ENCODE measurements at places on chromosomes 7 and 10. TPM values are rescaled to one million over a fixed set of nuclear protein-coding genes. Genes with fewer than 3 reads are reported as not detected.

- no peak for DNase-seq
Observed at GRCh38 chr10:87505366-87506111, 846 bp downstream of the MINPP1 start.

The SERPINE1 gene
- 24.3 TPM for total RNA-seq

DNA sequence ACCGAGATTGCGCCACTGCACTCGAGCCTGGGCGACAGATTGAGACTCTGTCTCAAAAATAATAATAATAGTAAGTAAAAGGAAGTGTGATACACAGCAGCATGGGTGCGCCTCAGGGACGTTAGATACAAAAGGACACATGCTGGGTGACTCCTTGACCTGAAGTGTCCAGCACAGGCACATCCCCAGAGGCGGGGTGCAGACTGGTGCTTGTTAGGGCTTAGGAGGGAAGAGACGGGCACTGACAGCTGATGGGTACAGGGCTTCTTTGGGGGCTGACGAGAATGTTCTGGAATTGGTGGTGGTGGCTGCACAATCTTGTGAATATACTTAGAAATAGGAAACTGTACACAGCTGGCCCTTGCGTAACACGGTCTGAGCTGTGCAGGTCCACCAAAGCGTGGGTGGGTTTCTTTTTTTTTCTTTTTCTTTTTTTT lies 61.8 kb upstream of the DNAJB6 start:
- no peak for DNase-seq

DNA sequence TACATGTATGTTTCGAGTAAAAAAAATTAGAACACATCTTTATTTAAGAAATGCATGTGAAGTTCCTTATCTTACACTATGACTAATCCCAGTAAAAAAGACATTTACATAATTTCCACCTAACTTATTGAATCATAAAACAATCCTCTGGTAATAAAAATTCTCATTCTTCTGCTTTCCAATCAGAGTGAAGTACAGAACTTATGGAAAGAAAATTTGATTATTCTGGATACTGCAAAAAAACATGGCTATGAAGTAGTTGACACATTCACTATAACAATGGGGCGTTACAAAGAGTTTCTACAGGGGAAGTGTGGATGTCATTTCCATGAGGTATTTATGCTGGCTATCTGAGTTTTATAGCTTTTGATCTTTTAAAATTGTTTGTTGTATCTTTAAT lies 57.7 kb upstream of the WNT16 start:
- no peak for DNase-seq

The PLEKHS1 gene
- 23.6 TPM for total RNA-seq

The VWC2 gene
- 0.16 TPM for total RNA-seq

The NPC1L1 gene
- 0.33 TPM for total RNA-seq

- no peak for DNase-seq
Observed at GRCh38 chr7:114539575-114539974, 125.0 kb downstream of the FOXP2 start.

- no peak for DNase-seq
Observed at GRCh38 chr10:77253147-77253545, 384.5 kb downstream of the KCNMA1 start.

The ZNF365 gene
- total RNA-seq: 0.66 TPM

DNA sequence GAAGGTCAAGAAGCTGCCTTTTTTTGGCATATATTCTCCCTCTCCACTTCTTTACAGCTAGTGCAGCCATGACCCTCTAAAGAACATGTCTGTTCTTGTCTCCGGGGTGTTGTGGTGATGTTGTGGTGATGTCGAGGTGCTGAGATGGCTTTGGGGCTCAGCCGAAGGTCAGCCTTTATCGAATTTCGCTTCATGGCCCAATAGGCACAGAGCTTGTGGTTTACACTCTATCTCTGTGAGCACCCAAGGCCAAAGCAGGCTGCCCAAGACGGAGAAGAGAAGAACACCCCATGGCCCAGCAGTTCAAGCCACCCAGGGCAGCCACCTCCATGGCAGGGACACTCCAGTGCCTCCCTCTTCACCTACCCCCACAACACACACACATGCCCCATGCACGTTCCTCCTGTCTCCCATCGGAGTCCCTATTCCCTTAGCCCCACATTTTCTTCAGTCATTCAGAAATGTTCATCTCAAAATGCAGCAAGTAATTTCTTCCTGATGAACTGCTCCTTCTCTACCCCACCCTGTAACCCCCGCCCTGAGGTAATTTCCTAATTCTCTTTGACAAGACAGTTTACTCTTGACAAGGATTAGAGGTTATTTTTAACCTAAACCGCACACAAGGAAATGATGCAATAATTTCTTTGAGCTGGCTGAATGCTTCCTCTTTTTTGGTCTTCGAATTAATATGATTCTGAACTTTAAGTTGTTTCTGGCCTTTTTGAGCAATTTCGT lies 18.6 kb upstream of the ADRB1 start:
- no peak for DNase-seq

- no peak for DNase-seq
Observed at GRCh38 chr10:75357500-75357899, 44.1 kb downstream of the ZNF503 start.

DNA sequence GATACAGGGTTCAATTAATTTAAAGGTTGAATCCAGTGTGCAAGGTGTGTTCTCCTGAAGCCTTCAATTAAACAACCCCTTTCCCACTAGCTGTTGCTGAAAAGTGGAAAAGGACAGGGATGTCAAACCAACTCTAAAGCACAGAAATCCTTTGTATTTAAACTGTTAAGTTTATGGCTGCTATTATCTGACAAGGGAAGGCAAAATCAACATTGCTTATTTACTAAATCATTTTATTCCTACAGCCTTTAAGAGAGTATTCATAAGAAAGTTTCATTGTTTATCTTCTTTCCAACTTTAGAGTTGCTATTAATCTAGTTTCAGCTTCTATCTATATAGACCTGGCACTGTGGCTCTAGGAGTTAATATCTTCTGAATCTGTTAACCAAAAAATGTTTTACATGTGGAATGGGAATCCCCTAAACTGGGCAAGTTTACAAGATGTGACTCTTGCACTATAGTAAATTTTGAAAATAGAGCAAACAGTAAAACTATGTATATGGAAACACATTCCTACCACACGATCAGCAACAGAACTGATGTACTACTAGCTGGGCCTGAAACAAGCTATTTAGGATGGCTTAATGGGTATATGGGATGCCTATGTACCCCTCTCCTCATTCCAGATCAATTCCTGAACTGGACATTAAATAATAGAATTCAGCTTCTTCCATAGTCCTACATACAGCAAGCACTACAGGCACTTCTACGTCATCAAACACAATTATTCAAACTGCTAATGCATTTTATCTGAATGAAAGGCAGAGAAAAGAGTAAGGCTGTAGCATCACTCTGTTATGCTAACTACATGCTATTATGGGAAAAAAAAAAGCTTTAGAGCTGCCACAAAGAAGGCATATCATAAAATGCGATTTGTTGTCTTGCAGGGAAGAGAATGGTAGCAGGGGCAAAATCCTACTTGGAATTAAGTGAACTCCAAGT lies 52.8 kb downstream of the CDK6 start:
- no peak for DNase-seq

DNA sequence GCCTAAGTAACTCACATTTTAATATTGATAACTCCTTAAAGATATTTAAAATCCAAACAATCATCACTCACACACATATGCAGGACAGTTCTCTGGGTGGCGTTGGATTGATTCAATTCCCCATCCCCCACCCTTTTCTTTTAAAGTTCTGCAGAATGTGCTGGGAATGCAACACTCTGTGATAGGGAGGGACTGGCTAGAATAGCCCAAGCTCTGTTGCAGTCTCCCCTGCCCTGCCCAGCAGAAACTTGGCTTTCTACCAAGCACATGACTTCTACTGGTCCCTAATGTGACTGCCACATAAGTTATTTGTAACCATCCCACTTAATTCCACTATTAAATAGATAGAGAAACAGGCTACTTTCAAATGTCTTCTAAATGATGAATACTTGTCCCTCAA lies 55.2 kb downstream of the TWIST1 start:
- no peak for DNase-seq

GRCh38 chr7:116895849-116896248 lies 33.5 kb downstream of the CAPZA2 start:
- no peak for DNase-seq

GRCh38 chr7:35254496-35255442 lies 869 bp upstream of the TBX20 start:
- DNase-seq: no peak

DNA sequence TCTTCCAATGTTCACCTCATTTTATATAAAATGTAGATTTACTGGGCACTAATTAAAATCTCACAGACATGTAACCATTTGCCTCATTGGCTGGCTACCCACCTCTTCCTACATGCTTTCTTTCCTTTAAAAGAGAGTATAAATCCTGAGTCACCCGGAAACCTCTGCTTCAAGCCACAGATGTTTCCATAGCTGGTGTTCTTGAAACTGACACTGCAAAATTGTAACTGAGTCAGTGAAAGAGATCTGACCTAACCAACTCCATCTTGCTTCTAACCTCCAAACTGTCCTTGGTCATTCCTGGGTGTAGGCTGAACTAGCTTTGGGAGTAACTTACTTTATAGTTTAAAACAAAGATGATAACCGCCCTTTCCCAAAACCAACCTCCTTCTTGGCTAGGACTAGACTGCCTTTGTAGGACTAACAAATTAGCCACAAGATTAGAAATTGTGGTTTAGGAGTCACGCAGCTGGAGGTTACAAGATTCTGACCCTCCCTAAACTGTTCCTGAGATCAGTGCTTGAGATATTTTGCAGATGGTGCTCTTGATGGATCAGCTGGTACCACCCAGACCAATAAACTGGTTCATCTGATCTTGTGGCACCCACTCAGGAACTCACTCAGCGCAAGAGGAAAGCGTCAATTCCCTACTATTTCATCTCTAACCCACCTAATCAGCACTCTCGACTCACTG lies 33.5 kb downstream of the SVOPL start:
- no peak for DNase-seq

The KLF14 gene
- total RNA-seq: 0.80 TPM

GRCh38 chr7:131955679-131956078 lies 399.3 kb upstream of the PODXL start:
- no peak for DNase-seq

GRCh38 chr7:155944901-155945300 lies 132.6 kb upstream of the SHH start:
- DNase-seq: no peak

DNA sequence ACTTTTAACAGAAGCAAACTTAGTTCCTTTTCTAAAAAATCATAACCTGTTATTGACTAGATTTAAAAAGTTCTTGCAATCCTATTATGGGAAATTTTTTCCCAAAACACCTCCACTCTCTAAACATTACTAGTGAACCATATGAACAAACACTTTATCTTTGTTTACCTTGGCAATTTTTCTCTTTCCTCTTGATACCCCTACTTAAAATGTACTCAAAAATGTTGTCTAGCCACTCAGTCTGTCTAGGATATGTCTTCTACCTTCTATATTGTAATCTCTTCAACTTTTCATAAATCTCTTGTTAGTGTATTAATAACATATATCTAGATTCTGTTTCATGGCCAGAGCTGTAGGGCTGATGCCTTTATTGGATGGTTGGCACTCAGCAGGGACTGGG lies 630.0 kb upstream of the GRM3 start:
- DNase-seq: no peak

The CUZD1 gene
- 0.48 TPM for total RNA-seq

DNA sequence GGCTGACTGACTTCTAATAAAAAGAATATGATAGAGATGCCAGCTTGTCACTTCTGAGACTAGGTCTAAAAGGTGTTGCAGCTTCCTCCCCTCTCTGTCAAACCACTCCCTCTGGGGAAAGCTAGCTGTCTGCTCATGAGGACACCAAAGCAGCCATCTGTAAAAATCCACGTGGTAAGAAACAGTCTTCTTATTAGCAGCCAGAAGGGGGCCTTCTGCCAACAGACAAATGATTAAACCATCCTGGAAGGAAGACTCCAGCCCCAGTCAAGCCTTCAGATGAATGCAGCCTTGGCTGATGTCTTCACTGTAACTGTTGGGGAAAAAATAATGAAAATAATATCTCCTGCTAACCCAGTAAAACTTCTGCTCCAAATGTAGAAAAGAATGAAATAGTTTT lies 41.9 kb upstream of the DAGLB start:
- no peak for DNase-seq

The SLC26A5 gene
- total RNA-seq: 3.6 TPM

- DNase-seq: no peak
Observed at GRCh38 chr10:44030132-44030531, 354.8 kb downstream of the CXCL12 start.
